ENCODE measurements at places on chromosomes 7 and 10. TPM values are rescaled to one million over a fixed set of nuclear protein-coding genes. Genes with fewer than 3 reads are reported as not detected.

The IRF5 gene
- total RNA-seq, result 10.6 TPM

The PIK3AP1 gene
- 3.8 TPM for total RNA-seq

DNA sequence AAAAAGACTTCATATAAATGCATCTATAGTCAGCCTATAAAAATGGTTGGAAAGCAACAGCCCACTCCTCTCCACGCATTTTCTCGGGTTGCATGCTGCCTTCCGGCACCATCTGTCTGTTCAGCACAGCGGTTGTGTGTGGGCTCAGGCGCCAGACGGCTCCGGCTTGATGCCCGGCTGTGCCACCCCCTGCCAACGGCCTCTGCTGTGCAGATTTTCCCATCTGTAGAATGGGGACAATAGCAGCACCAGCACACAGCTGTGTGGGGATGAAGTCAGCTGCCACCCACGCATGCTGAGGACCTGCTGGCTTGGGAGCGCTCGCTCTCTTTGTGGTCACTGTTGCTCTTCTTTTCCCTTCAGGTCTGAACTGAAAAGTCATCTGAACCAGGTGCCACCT lies 19.5 kb downstream of the PRKAG2 start:
- DNase-seq, result no peak

- DNase-seq, result no peak
Observed at GRCh38 chr10:26242706-26243350, 26.3 kb downstream of the GAD2 start.
